ENCODE measurements at places on chromosomes 5 and 9. TPM values are rescaled to one million over a fixed set of nuclear protein-coding genes. Genes with fewer than 3 reads are reported as not detected.

SHISAL2B gene
- 0.98 TPM for total RNA-seq

- no peak for DNase-seq
- no peaks in the 10 kb centered on the region for H3K36me3 ChIP-seq
- H3K4me1 ChIP-seq: no peaks in the 10 kb centered on the region
- H3K27ac ChIP-seq: no peak overlapping the region
These were observed 63.5 kb upstream of the RAD23B start for GRCh38 chr9:107219486-107220077.

- H3K27ac ChIP-seq: no peak overlapping the region
- H3K4me1 ChIP-seq: no peaks in the 10 kb centered on the region
- no peaks in the 10 kb centered on the region for H3K36me3 ChIP-seq
- DNase-seq: no peak
- no peak overlapping the region for H3K4me3 ChIP-seq
These were observed 81.2 kb upstream of the MIER3 start for GRCh38 chr5:57033103-57033502.

DNA sequence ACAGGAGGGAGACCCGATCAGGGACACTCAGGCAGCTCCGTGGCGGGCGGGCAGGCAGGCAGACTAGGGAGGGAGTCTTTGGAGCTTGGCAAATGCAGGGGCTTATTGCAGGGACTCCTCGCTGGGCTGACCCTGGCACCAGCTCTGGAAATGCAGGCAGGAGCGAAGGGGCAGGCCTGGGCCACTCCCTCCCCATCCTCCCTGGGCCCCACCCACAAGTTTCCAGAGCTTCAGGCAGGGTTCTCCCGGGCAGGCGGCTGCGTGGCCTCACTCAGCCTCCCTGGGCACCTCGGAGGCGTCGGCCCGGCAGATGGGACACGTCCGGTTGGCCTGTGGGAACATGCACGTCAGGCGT lies 8.5 kb downstream of the RNF44 start:
- no peak overlapping the region for H3K4me3 ChIP-seq
- no peak overlapping the region for H3K27ac ChIP-seq
- H3K36me3 ChIP-seq: peaks cover 50% of the 10 kb centered on the region
- H3K4me1 ChIP-seq: peaks cover 52% of the 10 kb centered on the region
- no peaks in the 10 kb centered on the region for H3K27me3 ChIP-seq

SH3RF2 gene
- total RNA-seq: 4.4 TPM

ADRB2 gene
- 1.4 TPM for total RNA-seq

DNA sequence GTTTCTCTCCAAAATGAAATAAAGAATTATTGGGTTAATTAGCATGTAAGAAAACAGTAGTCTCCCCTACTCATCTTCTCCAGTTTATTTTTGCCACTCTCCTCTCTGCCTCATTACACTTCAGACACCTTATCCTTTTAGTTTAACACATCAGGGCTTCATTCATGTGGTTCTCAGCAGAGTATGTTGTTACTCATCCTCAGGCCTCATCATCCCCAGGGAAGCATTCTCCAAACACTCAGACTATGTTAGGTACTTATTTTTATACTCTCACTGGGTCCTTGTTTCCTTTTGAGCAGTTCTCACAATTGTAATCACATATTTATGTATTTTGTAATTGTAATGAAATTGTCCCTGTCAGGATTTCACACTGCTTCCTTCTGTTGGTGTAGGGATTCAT lies 470.5 kb downstream of the PDE4D start:
- no peak overlapping the region for H3K4me3 ChIP-seq
- H3K36me3 ChIP-seq: no peaks in the 10 kb centered on the region
- H3K4me1 ChIP-seq: peaks cover 5% of the 10 kb centered on the region

DNA sequence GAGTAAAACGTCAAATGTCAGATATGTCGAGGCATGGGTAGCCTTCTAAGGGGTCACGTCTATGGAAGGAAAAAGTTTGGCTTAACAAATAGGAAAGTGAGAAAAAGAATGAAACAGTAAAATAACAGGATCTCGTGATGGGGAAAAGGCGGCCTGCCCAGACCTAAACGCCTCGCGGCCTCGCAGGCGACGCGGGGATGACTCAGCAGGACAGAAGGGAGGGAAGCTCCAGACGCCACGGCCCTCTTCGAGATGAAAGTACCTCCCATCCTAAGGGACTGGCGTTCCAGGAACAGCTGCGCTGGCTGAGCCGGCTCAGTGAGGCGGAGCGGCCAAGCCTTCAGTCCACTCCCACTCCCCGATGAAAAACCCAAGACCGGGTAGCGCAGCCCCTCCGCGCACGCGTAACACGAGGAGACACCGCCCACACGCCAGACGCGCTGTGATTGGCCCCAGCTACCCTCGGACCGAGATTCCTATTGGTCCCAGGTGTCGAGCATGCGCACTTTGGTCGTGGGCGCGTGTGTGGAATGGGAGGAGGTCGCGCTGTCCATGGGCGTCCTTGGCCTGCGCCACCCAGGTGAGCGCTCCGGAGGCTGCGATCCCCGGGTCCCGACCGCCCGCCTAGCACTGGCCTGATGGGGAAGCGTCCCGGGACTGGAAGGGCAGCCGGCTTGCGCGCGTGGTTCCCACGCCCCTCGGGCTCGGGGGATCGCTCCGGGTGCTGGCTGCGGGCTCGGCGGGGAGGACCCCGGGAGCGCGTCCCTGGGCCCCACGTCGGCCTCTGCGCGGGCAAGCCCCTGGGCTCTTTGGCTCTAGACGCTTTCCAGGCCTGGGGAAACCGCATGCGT lies 588.5 kb downstream of the MTRR start:
- H3K27ac ChIP-seq: peak overlapping the region; percentile 76
- H3K4me3 ChIP-seq: peak overlapping the region; percentile 65
- H3K4me1 ChIP-seq: no peaks in the 10 kb centered on the region
- peaks cover 2% of the 10 kb centered on the region for H3K36me3 ChIP-seq
- DNase-seq: peak; percentile 99

DNA sequence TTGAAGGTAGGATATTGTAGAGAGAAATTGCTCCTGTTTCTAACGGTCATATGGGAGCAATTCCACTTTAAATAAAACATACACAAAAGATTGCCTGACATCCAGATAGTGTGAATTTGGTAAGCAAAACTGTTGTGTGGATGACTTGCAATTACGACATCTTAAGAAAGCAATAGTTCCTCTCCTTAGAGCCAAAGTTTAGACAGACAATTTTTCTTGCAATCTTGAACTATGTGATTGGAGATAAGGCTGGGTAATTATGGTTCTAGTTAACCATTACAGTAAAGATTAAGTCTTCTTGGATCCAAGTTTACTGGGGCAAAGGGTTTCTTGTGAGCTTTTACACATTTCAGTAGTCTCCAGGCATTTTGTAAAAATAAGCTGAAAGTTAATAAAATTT lies 1080.6 kb upstream of the CDH6 start:
- no peaks in the 10 kb centered on the region for H3K27me3 ChIP-seq
- no peak overlapping the region for H3K27ac ChIP-seq
- no peak for DNase-seq
- no peaks in the 10 kb centered on the region for H3K36me3 ChIP-seq
- no peaks in the 10 kb centered on the region for H3K4me1 ChIP-seq

- DNase-seq: no peak
- no peaks in the 10 kb centered on the region for H3K4me1 ChIP-seq
- H3K27me3 ChIP-seq: no peaks in the 10 kb centered on the region
- H3K4me3 ChIP-seq: no peak overlapping the region
These were observed 1535.3 kb downstream of the EFNA5 start for GRCh38 chr5:106135473-106135872.

DNA sequence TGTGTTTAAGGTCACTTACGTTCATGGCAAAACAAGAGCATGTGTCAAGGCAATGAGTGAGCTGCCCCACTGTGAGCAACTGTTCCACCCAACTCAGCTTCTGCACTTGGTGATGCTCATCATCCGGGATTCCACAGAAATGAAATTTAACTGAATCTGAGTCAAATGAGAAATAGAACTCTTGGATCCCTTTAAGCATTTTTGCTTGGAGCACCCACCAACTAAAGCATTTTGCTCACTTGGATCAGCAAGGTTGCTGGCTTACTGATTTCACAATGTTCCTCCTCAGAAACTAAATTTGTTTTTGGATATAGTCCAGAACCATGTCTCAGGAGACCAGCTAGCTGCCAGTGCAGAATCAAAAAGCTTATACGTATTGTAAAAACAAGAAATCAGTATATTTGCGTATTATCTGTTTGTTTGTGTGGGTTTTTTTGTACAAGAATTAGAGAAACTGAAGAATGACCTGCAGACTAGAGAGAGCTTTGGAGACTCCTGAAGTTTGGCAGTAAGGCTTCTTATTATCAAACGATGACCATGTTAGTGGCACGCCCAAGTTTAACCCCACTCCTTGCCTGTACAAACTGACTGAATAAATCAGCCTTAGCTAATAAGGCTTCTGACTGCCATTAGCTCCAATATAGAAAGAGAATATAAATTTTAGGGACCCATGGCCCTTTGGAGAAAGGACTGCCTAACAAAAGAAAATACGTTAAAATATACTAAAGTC lies 153.8 kb upstream of the FST start:
- H3K4me1 ChIP-seq: no peaks in the 10 kb centered on the region
- DNase-seq: peak; percentile 72
- H3K36me3 ChIP-seq: no peaks in the 10 kb centered on the region
- H3K27ac ChIP-seq: no peak overlapping the region

MLANA gene
- not detected for total RNA-seq

PRR16 gene
- total RNA-seq: 6.0 TPM

NR4A3 gene
- 0.58 TPM for total RNA-seq

All from muscle of leg (tissue), 16 donors.